ENCODE measurements at places on chromosomes 2 and 18.
A peak's percentile ranks its signal among the peaks of the same experiment; 100 is the strongest.

- DNase-seq: no peak
These were observed 782.1 kb downstream of the EPHA4 start for GRCh38 chr2:220789961-220790360.

GRCh38 chr2:28522481-28522880, 26.6 kb downstream of the PLB1 start:
- no peak for DNase-seq

- peak; percentile 49 for DNase-seq
These were observed 773 bp downstream of the CMPK2 start for GRCh38 chr2:6864923-6865345.

DNA sequence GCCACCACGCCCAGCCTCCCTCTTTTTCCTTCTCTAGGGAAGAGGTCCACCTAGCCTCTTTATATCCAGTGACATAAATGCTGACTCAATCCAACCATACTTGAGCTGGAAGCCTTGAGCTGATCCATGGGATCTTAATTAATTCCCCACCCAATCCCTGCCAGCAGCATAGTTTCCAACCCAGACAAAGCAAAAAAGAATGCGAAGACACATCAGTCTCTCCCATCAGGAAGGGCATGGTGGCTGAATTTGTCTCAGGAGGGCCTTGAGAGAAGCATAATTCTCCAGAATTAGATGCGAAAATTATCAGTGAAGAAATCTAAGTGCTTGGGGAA, 22.5 kb downstream of the CASP10 start:
- no peak for DNase-seq

DNA sequence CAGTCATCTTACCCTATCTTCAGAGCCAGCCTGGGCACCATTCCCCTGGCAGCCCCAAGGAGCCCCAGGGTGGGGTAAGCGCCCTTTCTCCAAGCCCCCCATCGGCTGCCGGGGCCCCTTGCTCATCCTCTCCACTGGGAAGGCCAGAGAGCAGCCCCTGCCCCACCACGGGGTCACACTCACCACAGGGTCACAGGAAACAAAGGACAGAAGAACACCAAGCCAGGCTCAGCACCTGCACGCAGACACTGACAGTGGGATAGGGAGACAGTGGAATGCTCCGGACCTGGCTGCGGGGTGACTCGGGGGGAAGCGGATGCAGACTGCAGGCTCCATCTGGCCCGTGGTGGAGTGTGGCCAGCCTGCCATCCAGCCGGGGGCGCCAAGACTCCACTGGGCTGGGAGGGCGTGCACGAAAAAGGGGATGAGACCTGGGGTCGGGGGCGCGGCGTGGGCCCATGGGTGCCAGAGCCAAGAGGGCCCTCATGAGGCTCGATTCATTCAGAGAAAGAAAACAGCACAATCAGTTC, 21.1 kb downstream of the HDAC4 start:
- no peak for DNase-seq

DNA sequence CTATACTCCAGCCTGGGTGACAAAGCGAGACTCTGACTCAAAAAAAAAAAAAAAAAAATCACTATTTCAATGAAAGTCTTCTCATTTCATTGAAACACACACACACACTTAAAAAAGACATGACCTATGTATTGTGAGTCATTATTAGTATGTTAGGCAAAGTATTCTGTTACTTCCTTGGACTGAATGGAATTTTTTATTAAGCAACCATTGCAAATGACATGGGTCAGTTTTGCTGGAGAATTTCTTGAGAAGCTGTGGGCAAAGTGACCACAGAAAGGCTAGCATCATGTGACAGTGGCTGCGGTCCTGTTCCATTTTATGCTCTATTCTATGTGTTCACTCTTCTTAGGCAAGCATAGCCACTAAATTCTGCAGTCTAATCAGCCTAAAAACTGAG, 695.7 kb downstream of the TDRD15 start:
- DNase-seq: no peak

DNA sequence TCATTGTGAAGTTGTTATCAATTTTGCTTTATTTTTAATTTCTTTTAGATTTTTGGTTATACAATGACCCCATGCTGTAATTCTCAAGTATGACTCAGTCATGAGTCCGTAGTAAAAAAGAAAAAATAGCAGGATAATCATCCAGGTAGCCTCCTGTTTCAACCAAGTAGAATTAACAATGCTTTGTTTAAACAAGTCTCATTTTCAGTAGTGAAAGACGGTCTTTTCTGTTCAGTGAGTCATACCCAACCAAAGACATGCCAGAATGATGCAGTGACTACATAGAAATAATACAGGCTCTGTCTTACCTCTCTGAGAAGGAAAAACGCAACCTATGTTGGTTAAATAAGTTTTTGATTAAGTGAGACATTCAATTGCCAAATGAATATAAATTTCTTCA, 67.8 kb upstream of the DSC1 start:
- no peak for DNase-seq

All from bone marrow (tissue), 2 donors.